ENCODE measurements at places on chromosomes 1 and 21.

DNA sequence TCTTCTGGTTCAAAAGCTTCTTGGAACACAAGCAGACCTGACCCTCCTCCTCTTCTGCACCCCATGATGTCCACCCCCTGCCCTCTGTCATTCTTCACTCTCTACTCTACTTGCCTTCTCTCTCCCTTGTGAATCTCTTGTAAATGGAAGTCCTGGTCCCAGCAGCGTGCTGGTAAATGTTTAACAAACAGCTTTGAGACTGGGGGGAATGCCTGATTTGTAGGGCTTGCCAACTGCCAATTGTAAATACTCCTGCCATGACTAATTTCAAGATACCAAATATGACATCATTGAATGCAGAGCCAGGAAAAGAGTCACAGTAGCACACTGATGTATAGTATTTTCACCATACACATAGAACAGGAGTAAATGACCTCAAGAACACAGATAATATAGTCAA, 40.9 kb upstream of the LRRN2 start:
- no peak for DNase-seq

- no peak for DNase-seq
Observed at GRCh38 chr1:93384656-93385055, 38.9 kb downstream of the DR1 start.

DNA sequence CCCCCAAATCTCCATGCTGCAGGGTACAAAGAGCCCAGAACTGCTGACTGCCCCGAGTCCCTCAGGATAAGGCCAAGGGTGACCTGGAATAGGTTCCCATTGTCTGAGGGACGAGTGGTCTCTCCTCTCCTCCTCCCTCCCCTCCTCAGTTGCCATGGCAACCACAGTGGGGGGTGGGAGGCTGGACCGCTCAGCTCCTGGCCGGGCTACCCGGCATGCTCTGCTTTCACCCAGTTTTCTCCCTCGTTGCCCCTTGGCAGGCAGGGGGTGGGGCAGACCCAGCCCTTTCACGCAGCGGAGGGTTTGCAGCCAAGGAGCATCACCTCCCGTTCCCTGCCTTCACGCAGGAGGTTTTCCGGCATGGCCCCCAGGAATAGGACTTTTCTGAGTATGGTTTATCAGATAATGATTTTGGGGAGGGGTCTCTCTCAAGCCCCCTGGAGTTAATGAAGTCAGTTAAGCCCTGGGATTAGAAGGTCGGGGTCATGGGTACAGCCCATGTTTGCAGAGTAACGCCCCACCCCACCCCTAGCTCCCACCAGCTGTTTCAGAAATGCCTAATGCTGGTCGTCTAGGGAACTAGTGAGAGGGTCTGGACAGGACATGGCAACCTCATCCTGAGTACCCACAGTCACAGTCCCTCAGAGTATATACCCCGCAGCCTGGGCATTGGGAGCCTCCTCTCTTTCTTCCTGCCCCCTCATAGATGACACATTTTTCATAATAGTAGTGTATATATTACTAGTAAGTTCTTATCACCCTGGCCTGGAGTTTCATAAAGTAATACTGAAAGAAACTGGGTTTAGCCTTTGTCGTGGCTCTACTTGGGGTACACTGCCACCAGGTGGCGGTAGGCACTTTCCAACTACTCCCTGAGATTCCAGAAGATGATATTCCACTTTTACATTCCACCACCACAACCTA, 20.7 kb downstream of the C1QB start:
- no peak for DNase-seq

DNA sequence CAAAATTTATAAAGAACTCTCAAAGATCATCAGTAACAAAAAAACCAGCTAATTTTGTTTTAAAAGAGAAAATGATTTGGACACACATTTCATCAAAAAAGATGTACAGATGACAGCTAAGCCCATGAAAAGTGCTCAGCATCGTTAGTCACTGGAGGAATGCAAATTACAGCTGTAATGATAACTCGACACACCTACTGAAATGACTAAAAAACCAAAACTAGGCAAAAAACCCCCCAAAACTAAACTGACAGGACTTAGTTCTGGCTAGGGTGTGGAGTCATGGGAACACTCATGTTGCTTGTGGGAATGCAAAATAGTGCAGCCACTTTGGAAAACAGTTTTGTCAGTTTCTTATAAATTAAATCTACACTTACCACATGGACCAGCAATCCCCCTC, 59.5 kb downstream of the CNIH3 start:
- no peak for DNase-seq

DNA sequence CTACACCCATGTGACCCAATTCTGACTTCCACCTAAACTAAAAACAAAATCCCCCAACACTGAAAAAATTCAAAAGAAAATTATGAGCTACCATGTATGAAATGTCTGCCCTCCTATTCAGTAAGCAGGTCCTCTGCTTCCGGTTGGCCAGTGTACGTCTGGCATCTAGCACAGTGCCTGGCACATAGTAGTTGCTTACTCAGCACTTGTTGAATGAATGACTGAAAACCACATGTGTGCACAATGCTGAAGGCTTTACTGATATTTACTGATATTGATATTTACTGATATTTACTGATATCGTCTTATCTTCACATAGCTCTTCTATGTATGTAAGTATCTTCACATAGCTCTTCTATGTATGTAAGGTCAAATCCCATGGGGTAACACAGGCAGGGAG, 642.2 kb downstream of the SMYD3 start:
- no peak for DNase-seq

GRCh38 chr1:205588636-205589035, 43.2 kb downstream of the ELK4 start:
- DNase-seq, result no peak

DNA sequence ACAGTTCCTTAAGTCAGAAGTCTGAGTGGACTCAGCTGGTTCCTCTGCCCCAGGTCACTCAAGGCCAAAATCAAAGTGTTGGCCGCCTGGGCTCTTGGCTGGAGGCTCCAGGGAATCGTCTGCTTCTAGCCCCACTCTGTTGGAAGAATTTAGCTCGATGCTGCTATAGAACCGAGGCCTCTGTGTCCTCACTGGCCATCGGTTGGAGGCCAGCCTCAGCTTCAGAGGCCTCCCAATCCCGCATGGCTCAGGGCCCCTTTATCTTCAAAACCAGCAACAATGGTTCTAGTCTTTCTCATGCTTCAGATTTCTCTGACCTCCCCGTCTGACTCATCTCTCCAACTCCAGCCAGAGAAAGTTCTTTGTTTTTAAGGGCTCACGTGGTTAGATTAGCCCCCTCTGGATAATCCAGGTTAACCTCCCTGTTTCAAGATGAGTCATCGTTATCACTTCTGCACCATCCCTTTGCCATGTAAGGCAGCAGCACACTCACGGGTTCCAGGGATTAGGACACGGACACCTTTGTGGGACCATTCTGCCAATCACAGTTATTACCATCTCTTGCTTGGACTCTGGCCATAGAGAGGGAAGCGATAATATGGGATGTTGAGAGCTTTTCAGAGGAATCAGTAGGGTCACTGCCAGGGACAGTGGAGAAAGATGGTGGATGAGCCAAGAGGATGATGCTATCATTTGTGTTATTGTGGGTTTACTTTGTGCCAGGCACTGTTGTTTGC, 13.6 kb downstream of the FHAD1 start:
- no peak for DNase-seq

GRCh38 chr1:179278920-179279319, 14.7 kb upstream of the SOAT1 start:
- no peak for DNase-seq

DNA sequence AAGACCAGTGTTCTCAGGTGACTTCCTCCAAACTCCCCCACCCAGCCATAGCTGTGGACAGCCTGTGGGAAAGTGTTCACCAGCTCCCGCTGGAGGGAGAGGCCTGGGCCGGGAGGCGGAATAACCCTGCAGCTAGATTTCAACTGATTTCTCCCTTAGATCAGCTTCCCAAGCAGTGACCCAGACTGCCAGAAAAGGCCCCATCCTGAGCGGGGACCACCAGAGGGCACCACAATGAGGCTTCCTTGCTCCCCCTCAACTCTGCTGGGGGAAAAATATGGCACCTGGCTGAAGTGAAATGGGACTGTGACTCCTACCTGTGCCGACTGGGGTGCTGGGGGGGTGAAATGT, 50.8 kb downstream of the RHBG start:
- no peak for DNase-seq

- DNase-seq, result no peak
Observed at GRCh38 chr1:223114871-223115270, 28.2 kb downstream of the TLR5 start.

DNA sequence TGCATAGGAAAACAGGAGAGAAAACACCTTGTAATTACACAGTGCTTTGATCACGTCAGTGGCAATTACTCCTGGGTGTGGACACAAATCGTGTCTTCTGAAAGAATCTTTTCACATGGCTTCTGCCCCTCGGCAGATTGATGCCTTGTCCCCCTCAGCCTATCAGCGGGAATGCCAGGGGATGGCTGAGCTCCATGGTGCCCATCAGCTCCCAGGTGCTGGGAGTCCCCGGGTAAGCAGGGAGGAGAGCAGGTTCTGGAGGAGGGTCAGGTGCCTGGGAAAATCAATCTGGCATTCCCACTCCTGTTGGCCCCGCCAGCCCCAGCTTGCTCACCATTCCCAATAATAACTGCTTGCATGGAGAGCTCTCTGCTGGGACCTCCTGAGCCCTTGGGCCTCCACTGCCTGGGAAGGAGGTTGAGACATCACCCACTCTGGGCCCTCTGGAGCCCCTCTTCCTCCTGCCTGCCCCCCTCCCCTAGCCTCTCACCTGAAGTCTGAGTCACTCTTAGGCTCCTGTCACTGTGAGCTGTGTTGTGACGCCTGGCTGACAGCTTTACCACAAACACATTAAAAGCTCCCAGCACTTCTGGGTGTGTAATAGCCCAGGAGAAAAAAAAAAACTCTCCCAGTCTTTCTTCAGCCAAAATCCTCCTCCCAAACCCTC, 4.9 kb downstream of the CAMK2N1 start:
- DNase-seq, result no peak

- DNase-seq, result no peak
Observed at GRCh38 chr1:69523032-69523431, 44.7 kb upstream of the LRRC7 start.

- no peak for DNase-seq
Observed at GRCh38 chr1:54227091-54227602, 27.2 kb downstream of the MRPL37 start.

- no peak for DNase-seq
Observed at GRCh38 chr1:114350731-114351445, 160.1 kb downstream of the TRIM33 start.

DNA sequence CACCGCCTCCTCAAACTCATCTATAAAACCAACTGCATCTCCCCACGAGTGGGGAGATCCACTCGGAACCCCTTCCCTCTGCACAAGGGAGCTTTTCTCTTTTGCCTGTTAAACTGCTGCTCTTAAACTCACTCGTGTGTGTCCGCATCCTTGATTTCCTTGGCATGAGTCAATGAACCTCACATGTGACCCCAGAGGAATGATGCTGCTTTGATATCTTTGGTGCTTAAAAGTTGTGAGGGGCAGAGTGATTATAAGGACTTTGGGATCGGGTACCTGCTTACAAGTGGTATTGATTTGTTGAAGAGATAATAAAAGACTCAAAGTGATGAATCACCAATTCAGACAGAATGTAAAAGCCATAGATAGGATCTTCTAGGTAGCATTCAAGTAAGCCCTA, 125.3 kb downstream of the GREM2 start:
- no peak for DNase-seq

- no peak for DNase-seq
Observed at GRCh38 chr1:20830378-20830777, 43.3 kb upstream of the HP1BP3 start.

- DNase-seq, result no peak
Observed at GRCh38 chr1:21574466-21575151, 65.4 kb downstream of the ALPL start.

GRCh38 chr1:21175670-21176581, 771 bp downstream of the EIF4G3 start:
- no peak for DNase-seq

DNA sequence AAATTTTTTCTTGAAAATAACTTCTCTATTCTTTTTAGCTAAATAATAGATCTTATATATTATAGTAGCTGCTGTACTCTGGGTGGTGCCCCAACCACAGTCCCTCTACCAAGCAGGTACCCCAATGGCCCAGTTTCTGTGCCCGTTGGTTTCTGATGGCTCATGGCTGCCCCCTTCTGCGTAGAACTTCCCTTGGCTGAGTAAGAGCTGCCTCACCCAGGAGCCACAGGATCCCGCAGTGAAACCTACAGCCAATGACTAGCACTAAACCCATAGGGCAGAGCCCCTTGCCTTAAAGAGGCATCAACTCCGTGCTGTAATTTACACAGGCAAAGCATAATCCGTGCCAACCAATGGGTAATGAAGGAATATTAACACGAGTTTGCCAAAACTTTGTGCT, 247.5 kb downstream of the USH2A start:
- DNase-seq, result no peak

Data from cortex of kidney (tissue), 1 donor.